Activated T-helper 17 cell treated with anti-CD3 and anti-CD28 coated beads, Interleukin-2, amount 50 U/mL, for 72 hours (primary cell): ENCODE measurements at places on chromosomes 2 and 18.

GRCh38 chr2:83420993-83421392, 1038.1 kb downstream of the SUCLG1 start:
- H3K27me3 ChIP-seq, result no peaks in the 10 kb centered on the region
- no peak overlapping the region for H3K4me3 ChIP-seq

- H3K36me3 ChIP-seq, result no peaks in the 10 kb centered on the region
- no peak for ATAC-seq
Measured at GRCh38 chr2:51795248-51795888, 763.4 kb upstream of the NRXN1 start.

DNA sequence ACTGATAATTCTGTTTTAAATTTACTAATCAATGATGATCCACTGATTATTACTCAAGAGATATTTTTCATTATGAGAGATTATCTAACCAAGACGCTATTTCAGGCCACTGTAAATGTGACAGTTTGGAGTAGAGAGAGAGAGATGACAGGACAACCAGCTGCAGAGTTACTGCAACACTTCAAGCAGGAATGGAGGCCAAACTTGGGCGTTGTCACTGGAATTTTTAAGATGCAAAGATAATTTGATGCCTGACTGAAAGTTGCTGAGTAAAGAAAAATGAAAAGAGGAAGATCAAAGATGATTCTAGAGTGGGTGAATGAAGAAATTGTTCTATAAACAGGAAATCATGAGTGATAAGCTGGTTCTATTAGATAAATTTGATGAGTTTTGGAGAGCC, 1302.1 kb upstream of the TMEFF2 start:
- no peak for ATAC-seq
- H3K27me3 ChIP-seq, result no peaks in the 10 kb centered on the region
- no peak overlapping the region for H3K27ac ChIP-seq
- no peaks in the 10 kb centered on the region for H3K4me1 ChIP-seq

- no peak overlapping the region for H3K27ac ChIP-seq
- peaks cover 14% of the 10 kb centered on the region for H3K4me1 ChIP-seq
- peaks cover 4% of the 10 kb centered on the region for H3K27me3 ChIP-seq
- no peaks in the 10 kb centered on the region for H3K36me3 ChIP-seq
- H3K4me3 ChIP-seq, result no peak overlapping the region
- ATAC-seq, result no peak
Measured at GRCh38 chr2:227404585-227405271, 17.0 kb upstream of the SCYGR1 start.
